Right lung (tissue), 10 donors: ENCODE measurements at places on chromosomes 13 and 19. TPM values are rescaled to one million over a fixed set of nuclear protein-coding genes. Genes with fewer than 3 reads are reported as not detected.

Gene WDR88
- 1.7 TPM for polyA plus RNA-seq

Gene NLRP9
- not detected for polyA plus RNA-seq

Gene ATF5
- polyA plus RNA-seq, result 38.5 TPM

Gene PRR22
- polyA plus RNA-seq, result 1.1 TPM

Gene DCLK1
- polyA plus RNA-seq, result 11.2 TPM

Gene RNASEH2B
- polyA plus RNA-seq, result 60.8 TPM

Gene RPL18A
- 990 TPM for polyA plus RNA-seq
